T-helper 17 cell (primary cell): ENCODE measurements at places on chromosomes 4 and X.

GRCh38 chrX:45697591-45697990 is 496.9 kb upstream of the DIPK2B start:
- no peak for DNase-seq

GRCh38 chrX:69060631-69061408 is 104.4 kb downstream of the PJA1 start:
- no peak for DNase-seq

- DNase-seq = no peak
Measured at GRCh38 chr4:79964400-79965211, 108.4 kb downstream of the ANTXR2 start.

DNA sequence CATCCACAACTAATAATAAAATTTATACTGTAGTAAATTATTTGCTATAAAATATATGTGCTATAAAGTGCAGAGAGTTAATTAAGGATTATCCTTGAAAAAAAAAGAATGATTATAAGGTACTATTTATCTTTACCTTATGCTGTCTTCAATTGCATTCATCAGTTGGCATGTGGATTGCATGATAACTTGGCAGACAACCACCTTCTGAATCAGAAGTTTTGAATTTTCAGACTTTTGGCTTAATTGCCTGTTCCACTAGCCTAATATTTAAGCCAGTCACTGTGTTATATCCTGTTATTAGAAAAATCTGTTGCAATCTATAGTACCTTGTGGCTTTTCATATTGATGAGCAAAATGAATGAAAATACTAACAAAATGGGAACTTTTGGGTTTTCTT is 1040.3 kb upstream of the PCDH10 start:
- no peak for DNase-seq

DNA sequence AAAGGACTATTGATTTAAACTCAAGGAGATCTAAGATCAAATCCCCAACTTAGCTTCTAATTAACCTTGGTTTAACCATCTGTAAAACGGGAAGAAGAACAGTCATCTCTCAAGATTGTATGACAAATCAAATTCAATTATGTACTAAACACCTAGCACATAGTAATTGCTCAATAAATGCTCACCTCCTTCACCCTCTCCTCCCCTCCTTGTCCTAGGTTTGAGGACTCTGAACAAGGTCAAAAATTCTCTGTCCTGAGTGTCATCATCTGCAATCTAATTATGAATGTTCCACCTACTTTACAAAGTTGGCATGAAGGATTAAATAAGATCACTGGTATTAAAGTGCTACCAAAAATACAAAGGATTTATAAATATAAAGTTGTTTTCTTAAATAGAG is 320.1 kb upstream of the PPARGC1A start:
- no peak for DNase-seq

- DNase-seq = no peak
Measured at GRCh38 chrX:40147126-40147952, 49.6 kb upstream of the BCOR start.

DNA sequence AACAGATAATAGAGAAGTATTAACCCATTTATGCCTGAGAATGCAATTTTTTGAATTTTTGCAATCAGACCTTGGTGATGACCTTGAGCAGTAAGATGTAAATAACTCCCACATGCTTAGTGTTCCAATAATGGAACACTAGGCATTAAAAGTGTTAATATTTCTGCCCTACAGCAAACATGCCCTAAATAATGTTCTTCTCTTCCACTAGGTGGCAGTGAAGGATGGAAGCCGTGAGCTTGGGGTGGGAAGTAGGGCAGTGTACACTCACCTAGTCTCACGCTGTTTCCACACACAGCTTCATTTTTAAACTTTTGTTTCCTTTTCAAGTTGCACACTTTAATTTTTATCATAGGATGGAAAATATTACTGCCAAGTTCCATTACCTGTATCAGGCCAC is 613.1 kb upstream of the HS3ST1 start:
- no peak for DNase-seq

- no peak for DNase-seq
Measured at GRCh38 chr4:28062562-28062961, 1201.9 kb downstream of the STIM2 start.

- no peak for DNase-seq
Measured at GRCh38 chrX:45508454-45508853, 307.8 kb upstream of the DIPK2B start.

- DNase-seq = no peak
Measured at GRCh38 chr4:161148051-161148450, 1015.7 kb downstream of the FSTL5 start.

DNA sequence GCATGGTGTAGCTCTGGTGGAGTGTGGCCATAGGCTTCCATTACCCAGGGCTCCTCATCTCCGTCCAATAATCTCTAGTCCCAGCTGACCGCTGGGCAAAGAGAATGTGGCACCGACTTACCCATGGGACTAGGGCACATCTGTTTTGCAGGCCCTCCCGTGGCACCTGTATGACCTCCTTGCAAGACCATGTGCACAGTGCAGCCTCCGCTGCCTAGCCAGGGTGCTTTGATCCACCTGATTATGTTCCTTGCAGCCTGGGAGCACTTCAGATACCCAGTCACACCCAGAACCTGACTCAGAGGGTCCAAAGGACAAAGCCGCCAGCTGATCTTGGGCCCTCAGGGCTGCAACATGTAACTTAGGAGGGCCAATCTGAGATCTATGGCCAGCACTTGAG is 84.8 kb downstream of the PCDH10 start:
- no peak for DNase-seq

DNA sequence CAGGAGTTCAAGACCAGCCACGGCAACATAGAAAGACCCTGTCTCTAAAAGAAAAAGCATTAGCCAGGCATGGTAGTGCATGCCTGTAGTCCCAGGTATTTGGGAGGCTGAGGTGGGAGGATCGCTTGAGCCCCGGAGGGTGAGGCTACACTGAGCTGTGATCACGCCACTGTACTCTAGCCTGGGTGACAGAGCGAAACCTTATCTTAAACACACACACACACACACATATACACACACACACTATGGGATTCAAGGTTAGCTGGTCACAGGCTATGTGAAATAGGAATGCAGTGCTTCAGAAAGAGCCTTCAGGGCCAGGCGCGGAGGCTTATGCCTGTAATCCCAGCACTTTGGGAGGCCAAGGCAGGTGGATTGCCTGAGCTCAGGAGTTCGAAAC is 23.5 kb downstream of the NLGN3 start:
- no peak for DNase-seq

- DNase-seq = no peak
Measured at GRCh38 chr4:147029296-147029695, 83.6 kb upstream of the TTC29 start.

- DNase-seq = no peak
Measured at GRCh38 chrX:44906041-44906440, 33.1 kb downstream of the KDM6A start.

DNA sequence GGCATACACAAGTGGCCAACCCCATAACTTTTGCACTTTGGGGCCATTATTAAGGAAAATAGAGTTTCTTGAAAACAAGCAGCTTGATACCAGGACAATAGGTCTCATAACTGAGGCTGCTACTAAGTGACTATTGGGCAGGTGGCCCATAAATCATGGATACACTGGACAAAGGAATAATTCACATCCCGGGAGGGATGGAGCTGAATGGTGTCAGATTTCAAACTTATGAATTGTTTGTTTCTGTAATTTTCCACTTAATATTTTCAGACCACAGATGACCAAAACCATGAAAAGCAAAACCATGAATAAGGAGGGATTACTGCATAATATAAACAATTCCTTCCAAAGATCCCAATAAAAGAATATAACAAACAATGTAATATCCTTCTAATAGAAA is 114.4 kb downstream of the WDFY3 start:
- no peak for DNase-seq

GRCh38 chr4:23458054-23458453 is 431.8 kb downstream of the PPARGC1A start:
- no peak for DNase-seq

DNA sequence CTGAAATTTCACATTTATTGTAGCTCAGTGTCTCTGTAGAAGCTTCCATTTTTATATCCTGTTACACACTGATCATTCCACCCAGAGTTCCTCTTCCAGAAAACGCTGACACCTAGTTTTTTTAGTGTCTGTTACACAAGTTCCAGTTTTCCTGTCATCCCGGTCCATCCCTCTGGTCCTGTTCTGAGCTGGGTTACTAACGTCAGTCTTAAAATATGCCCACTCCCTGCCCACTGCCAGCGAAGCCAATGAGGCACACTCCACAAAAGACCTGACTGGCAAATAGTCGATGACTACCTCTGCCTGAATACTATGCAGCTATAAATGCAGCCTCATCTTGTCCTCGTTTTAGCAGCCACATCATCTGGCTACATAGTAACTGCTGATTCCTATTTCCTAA is 30.9 kb upstream of the DDX3X start:
- no peak for DNase-seq

DNA sequence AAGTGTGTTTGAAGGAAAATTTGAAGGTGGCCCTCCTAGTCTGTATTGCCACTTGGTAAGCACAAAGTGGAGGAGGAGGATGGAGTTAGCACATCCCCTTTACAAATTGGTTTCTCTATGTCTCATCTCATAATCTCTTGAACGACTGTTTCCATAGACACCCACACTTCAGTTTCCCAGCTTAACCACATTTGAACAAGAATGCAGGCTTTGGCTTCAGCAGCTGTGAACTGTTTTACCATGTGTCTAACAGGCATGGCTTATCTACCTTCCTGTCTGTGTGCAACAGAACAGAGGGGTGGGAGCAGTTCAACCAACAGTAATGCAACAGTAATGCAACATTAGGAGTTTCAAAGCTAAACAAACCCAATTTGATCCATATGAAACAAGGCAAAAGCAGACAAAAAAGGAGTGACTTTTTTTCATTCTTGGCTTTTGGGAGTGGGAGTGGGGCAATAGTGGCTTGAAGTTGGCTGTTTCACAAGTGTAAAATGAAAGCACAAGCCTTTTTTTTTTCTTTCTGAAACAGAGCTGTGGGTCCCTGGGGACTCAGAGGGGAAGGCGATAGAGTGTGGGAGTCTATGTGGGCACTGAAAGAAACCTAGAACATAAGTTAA is 108.0 kb downstream of the ITM2A start:
- DNase-seq = peak; percentile 8

DNA sequence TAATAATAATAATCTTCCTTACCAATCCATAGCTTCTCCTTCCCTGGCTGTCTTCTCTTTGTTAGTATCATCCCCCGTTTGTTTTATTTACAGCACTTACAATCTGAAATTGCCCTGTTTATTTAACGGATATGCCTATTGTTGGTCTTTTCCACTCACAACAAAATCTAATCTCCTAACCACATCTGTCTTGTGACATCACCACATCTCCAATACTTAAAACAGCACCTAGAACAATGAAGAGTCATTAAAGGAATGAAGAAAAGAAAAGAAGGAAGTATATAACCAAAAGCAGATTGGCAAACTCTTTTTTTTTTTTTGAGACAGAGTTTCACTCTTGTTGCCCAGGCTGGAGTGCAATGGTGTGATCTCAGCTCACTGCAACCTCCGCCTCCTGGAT is 38.7 kb upstream of the JADE1 start:
- DNase-seq = no peak

GRCh38 chr4:163991298-163991865 is 496.9 kb downstream of the TMA16 start:
- no peak for DNase-seq

GRCh38 chrX:150508451-150509367 is 59.7 kb upstream of the MTM1 start:
- no peak for DNase-seq

GRCh38 chr4:3641501-3641900 is 109.3 kb upstream of the LRPAP1 start:
- DNase-seq = no peak

DNA sequence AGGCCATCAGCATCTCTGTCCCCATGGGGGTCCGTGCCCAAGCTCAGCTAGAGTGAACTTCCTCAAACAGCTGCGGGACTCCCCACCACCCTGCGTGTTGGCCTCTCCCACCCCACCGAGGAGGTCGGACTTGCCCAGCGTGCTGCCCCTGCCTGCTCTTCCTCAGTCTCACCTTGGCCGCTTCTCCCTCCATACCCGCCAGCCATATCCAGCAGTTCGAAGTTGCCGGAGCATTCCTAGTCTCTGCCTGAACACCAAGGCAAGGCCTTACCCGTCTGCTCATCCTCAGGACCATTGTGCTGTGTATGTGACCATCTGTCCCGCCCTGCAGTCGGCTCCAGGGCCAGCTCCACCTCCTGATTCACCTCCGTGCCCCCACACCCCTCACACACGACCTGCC is 84.5 kb downstream of the WFS1 start:
- no peak for DNase-seq

- DNase-seq = no peak
Measured at GRCh38 chr4:47368211-47368610, 95.3 kb downstream of the COMMD8 start.

GRCh38 chrX:106467422-106467821 is 144.4 kb upstream of the RADX start:
- no peak for DNase-seq

- no peak for DNase-seq
Measured at GRCh38 chr4:109472343-109472761, 38.7 kb downstream of the SEC24B start.

DNA sequence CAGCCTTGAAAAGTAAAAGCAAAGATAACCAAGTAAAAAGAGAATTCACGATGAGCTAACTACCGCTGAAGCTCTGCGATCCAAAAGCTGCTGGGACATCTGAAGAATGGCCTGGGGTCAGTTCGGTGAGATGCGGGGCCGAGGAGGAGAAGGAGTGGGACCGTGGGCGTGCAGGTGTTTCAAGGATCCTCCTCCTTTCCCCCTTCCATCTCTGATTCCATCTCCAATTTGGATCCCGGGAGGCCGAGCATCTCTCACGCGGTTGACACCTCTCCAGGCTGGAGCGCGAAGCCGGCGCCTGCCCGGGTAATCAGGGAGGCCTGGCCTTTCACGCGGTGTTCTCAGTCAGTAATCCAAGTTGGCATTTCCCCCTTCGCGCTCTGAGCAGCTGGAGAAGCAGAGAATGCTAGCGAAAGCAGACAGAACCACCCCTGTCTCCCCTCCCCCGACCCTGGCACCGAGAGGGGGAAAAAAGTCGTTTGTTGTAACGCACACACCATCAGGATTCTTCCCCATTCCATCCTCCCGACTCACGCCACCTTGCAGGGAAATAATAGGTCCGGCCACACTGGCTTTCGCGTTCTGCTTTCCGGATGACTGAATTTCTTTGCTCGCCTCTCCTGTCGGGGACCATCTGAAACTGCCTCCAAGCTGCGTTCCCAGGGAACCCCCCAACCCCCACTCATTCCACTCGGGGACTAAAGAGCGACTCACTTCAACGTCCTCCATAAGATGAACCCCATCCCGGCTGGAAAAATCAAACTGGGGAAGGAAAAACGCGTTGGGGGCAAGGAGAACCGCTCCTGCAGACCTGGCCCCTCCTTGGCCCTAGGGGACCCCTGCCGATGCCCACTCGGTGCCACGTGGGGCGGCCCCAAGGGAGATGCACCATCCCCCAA is 6.5 kb downstream of the NEUROG2 start:
- DNase-seq = no peak
